ENCODE measurements at places on chromosomes 11 and 22. TPM values are rescaled to one million over a fixed set of nuclear protein-coding genes. Genes with fewer than 3 reads are reported as not detected.

APOBEC3A gene
- total RNA-seq, result 0.36 TPM

TNKS1BP1 gene
- total RNA-seq, result 42.9 TPM

SCGB1A1 gene
- total RNA-seq, result not detected

TPP1 gene
- 58.8 TPM for total RNA-seq

TBX1 gene
- total RNA-seq, result 1.7 TPM

SLC43A1 gene
- 19.1 TPM for total RNA-seq

DEPDC7 gene
- total RNA-seq, result 3.8 TPM

CARD16 gene
- total RNA-seq, result 5.1 TPM

MUC6 gene
- total RNA-seq, result not detected

MRGPRX4 gene
- total RNA-seq, result not detected

MAFF gene
- 104 TPM for total RNA-seq

DNA sequence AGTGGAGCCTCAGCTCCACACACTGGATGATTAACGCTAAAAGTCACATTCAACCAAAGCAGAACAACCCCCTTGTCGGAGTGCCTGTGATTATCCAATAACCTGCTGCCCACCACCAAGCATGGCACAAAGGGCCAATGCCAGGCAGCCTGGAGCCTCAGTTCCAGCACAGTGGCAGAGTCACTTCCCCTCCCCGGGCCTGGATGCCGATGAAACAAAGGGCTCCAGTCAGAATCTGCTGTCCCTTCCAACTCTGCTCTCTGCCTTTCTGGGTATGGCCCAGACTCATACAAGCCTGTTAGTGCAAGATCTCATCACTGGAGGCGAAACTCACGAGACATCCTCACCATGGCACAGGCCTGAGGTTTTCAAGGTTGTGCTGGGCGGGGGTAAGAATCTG lies 52.1 kb downstream of the CLTCL1 start:
- no peaks in the 10 kb centered on the region for H3K36me3 ChIP-seq
- H3K27ac ChIP-seq, result no peak overlapping the region
- H3K4me1 ChIP-seq, result no peaks in the 10 kb centered on the region
- DNase-seq, result no peak

GRCh38 chr11:86167499-86168164 lies 76.9 kb upstream of the EED start:
- H3K4me3 ChIP-seq, result no peak overlapping the region
- no peaks in the 10 kb centered on the region for H3K4me1 ChIP-seq
- no peak overlapping the region for H3K27ac ChIP-seq
- no peaks in the 10 kb centered on the region for H3K36me3 ChIP-seq

GRCh38 chr11:76369406-76369805 lies 11.5 kb downstream of the THAP12 start:
- H3K4me1 ChIP-seq, result peaks cover 12% of the 10 kb centered on the region
- no peaks in the 10 kb centered on the region for H3K27me3 ChIP-seq
- H3K27ac ChIP-seq, result no peak overlapping the region
- no peak for DNase-seq
- no peak overlapping the region for H3K4me3 ChIP-seq
- H3K36me3 ChIP-seq, result peaks cover under 1% of the 10 kb centered on the region

DNA sequence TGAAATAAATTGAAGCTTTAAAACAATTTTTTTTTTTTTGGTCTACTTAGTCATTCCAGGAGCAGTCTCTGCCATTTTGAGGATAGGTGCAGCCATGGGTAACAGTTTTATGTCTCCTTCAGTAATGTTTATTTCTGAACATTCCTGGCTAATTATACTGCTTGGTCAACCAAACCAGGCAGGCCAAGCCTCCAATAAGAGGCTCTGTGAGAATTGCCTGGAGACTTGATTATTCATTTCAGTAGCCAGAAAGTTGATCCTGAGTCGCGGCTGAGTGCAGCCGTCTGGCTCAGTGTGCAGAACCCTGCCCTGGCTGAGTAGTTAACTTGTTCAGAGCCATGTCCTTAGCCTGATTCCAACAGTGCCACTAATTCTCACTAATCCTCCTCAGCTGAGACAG lies 364.0 kb upstream of the FAT3 start:
- no peak for DNase-seq
- no peak overlapping the region for H3K27ac ChIP-seq
- no peaks in the 10 kb centered on the region for H3K27me3 ChIP-seq
- H3K4me3 ChIP-seq, result no peak overlapping the region
- H3K4me1 ChIP-seq, result no peaks in the 10 kb centered on the region

DNA sequence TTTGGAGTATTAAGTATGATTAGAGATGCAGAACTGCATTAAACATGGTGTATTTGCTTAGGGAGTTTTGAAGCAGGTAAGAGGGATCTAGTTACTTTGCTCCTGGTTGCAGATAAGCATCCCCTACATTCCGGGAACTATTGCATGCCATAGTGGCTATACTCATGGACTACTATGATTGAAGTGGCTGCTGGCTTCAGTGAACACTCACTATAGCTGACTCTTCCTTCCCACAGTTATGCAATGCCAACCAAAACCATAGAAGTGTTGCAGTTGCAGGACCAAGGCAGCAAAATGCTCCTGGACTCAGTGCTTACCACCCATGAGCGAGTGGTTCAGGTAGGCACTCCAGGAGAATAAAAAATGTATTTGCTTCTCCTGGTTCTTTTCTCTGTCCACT lies 17.0 kb downstream of the COA4 start:
- H3K4me1 ChIP-seq, result no peaks in the 10 kb centered on the region
- H3K27ac ChIP-seq, result no peak overlapping the region
- no peaks in the 10 kb centered on the region for H3K27me3 ChIP-seq
- DNase-seq, result no peak

- H3K4me1 ChIP-seq, result peaks cover 15% of the 10 kb centered on the region
- no peak for DNase-seq
- H3K36me3 ChIP-seq, result no peaks in the 10 kb centered on the region
- no peak overlapping the region for H3K4me3 ChIP-seq
Observed at GRCh38 chr11:120191058-120191457, 19.8 kb upstream of the OAF start.

GRCh38 chr11:69436041-69436982 lies 45.2 kb upstream of the LINC01488 start:
- H3K4me3 ChIP-seq, result no peak overlapping the region
- H3K36me3 ChIP-seq, result no peaks in the 10 kb centered on the region
- no peaks in the 10 kb centered on the region for H3K4me1 ChIP-seq
- DNase-seq, result peak; percentile 56
- no peaks in the 10 kb centered on the region for H3K27me3 ChIP-seq

DNA sequence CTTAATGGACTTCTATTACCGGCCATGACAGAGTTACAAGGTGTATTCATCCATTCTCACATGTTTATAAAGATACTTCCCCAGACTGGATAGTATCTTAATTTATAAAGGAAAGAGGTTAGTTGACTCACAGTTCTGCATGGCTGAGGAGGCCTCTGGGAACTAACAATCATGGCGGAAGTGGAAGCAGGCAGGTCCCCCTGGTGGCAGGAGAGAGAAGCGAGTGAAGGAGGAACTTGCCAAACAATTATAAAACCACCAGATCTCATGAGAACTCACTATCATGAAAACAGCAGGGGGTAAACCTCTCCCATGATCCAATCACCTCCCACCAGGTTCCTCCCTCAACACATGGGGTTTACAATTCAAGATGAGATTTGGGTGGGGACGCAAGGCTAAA lies 170.0 kb upstream of the PDGFD start:
- no peak overlapping the region for H3K4me3 ChIP-seq
- H3K4me1 ChIP-seq, result no peaks in the 10 kb centered on the region
- H3K27me3 ChIP-seq, result no peaks in the 10 kb centered on the region

DNA sequence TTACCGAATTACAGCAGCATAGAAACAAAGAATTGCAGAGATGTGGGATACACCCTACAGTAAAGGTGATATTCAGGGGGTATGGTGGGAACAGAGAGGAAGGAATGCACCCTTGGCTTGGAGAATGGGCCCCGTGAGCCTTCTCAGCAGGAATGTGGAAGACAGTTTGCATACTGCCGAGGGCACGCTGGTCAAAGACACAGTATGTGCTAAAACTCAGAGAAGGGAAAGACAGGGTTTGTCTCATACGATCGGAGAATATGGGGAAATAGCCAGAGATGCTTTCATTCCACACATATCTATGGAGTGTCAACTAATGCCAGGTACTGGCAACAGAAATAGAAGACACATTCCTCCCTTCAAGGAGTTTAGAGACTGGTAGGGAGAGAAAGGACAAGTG lies 36.9 kb downstream of the UBASH3B start:
- H3K4me3 ChIP-seq, result no peak overlapping the region
- H3K36me3 ChIP-seq, result no peaks in the 10 kb centered on the region
- H3K4me1 ChIP-seq, result peaks cover 26% of the 10 kb centered on the region
- H3K27ac ChIP-seq, result no peak overlapping the region

- no peak overlapping the region for H3K4me3 ChIP-seq
- no peaks in the 10 kb centered on the region for H3K27me3 ChIP-seq
- H3K4me1 ChIP-seq, result no peaks in the 10 kb centered on the region
- peak; percentile 67 for DNase-seq
- no peak overlapping the region for H3K27ac ChIP-seq
- peaks cover 63% of the 10 kb centered on the region for H3K36me3 ChIP-seq
Observed at GRCh38 chr11:67396587-67397389, 4.9 kb downstream of the PPP1CA start.

GRCh38 chr22:39960791-39961746 lies 872 bp downstream of the TMA7B start:
- H3K27ac ChIP-seq, result no peak overlapping the region
- H3K27me3 ChIP-seq, result no peaks in the 10 kb centered on the region
- no peaks in the 10 kb centered on the region for H3K4me1 ChIP-seq
- no peak for DNase-seq

DNA sequence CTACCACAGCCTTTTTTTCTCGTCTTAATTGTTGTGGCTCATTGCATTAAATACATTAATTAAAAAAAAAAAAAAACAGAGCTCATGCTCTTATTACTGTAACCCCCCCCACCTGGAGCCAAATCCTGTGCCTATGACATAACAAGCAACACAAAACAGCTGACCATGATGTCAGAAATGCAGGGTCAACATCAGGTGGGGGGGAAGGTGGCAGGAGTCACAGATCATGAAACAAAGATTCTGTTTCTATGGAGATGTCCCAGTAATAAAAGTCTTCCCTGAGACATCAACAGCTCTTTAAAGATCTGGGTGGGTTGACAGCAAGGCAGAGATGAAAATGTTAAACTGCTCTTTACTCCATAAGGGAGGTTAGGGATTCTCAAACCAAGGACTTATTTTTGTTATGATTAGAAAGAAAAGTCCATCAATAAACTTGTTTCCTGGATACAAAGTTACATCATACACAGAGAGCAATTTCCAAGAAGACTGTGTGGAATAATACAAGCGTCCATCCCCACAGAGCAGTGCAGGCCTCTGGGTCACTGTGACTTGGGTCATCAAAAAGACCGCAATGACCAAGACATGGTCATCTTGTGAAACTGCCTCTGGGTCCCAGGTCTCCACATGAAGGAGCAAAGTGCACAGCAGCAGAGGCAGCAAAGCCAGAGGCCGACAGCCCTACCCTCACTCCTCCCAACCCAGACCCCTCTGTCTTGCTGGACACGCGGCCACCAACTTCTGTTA lies 42.7 kb upstream of the CYP2D6 start:
- peaks cover 4% of the 10 kb centered on the region for H3K36me3 ChIP-seq
- peaks cover 22% of the 10 kb centered on the region for H3K4me1 ChIP-seq
- no peaks in the 10 kb centered on the region for H3K27me3 ChIP-seq
- no peak overlapping the region for H3K27ac ChIP-seq
- no peak for DNase-seq
- no peak overlapping the region for H3K4me3 ChIP-seq

GRCh38 chr11:15577519-15577918 lies 462.8 kb downstream of the INSC start:
- H3K36me3 ChIP-seq, result no peaks in the 10 kb centered on the region
- DNase-seq, result no peak
- no peak overlapping the region for H3K4me3 ChIP-seq
- no peaks in the 10 kb centered on the region for H3K4me1 ChIP-seq
- no peak overlapping the region for H3K27ac ChIP-seq
- no peaks in the 10 kb centered on the region for H3K27me3 ChIP-seq

DNA sequence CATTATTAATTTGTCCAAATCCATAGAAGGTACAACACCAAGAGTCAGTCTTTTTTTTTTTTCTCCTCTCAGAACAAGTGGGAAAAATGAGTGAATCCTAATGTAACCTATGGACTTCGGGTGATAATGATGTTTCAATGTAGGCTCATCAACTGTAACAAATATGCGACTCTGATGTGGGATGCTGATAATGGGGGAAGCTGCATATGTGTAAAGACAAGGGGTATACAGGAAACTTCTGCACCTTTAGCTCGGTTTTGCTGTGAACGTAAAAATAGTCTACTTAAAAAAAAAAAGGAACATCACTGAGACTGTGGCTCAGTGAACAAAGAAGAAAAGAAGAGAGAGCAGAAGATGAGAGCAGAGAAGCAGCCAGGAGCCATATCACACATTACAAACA lies 78.3 kb upstream of the ARHGAP32 start:
- no peaks in the 10 kb centered on the region for H3K4me1 ChIP-seq
- no peak overlapping the region for H3K4me3 ChIP-seq
- H3K27me3 ChIP-seq, result no peaks in the 10 kb centered on the region
- H3K36me3 ChIP-seq, result no peaks in the 10 kb centered on the region
- DNase-seq, result no peak

DNA sequence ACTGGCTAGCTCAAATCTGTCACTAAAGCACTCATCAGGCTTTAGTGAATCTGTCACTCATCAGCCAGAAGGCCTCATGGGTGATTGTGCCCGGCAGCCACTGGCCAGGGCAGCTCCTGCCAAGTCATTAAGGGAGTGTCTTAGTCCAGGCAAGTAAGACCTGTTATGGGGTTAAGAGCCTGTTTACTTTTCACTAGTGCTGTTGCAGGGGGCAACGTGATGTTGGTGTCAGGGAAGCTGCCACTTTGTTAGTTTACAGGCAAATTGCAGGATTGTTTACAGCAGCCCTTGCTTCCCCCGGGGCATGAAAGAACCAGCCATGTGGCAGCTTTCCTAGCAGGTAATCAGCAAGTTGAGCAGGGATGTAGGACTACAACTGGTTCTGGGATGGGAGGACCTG lies 155.6 kb upstream of the NCAM1 start:
- H3K27ac ChIP-seq, result no peak overlapping the region
- DNase-seq, result no peak
- H3K27me3 ChIP-seq, result no peaks in the 10 kb centered on the region
- no peaks in the 10 kb centered on the region for H3K36me3 ChIP-seq

DNA sequence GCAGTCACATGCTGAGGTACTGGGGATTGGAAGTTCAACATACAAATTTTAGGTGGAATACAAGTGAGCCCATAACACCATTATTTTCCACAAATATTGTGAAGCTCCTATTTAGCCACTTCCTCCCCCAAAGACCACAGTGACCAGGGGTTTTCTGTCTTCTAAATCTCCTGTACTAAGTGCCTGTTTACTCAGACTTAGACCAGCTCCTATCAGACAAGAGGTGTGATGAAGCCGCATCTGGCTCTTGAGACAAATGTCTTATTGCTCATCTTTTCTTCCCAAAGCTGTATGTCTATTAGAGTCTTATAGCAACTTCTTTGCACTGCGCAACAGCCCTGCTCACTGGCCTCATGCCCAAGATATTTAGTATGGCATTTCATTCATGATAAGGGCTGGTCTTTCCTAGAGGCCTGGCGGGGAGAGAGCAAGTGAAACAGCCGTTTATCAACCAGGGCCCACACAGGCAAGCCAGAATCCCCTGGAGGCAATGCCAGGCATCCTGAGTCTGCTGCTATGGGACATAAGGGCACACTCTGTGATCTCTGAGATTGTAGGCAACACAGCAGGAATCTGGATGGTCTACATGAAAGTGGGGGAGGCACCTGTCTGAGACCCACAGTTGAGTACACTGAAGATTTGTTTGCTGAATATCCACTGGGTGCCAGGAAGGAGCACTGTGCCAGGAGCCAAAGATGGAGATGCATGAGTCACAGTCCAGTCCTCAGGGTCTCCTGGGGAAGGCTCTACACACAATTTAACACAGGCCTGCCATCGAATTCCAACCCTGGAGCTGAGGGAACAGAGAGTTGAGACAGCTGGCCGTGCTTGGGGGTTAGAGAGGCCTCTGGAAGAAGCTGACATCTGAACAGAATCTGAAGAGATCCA lies 78.5 kb upstream of the NCAM1 start:
- no peaks in the 10 kb centered on the region for H3K4me1 ChIP-seq
- no peak overlapping the region for H3K27ac ChIP-seq
- no peak for DNase-seq
- no peaks in the 10 kb centered on the region for H3K27me3 ChIP-seq
- H3K4me3 ChIP-seq, result no peak overlapping the region
- no peaks in the 10 kb centered on the region for H3K36me3 ChIP-seq
